Stimulated activated CD4-positive, alpha-beta T cell treated with anti-CD3 and anti-CD28 coated beads, Interleukin-12 subunit alpha, Interleukin-12 subunit beta, amount 100 ng/mL, for 24 hours (primary cell): ENCODE measurements at places on chromosomes 2 and 18.
A peak's percentile ranks its signal among the peaks of the same experiment; 100 is the strongest.

DNA sequence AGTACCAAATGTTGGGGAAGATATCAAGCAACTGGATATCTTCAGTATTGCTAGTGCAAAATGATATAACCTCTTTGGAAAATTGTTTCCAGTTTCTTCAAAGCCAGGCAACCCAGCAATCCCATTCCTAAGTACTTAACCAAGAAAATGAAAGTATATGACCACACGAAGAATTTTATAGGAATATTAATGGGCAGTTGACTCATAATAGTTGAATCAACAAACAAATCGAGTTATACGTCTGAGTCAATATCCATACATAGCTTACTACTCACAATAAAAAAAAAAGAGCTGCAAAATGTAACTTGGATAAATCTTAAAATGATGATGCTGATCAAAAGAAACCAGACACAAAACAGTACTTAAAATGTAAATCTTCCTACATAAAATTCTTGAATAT is 810.4 kb downstream of the METTL4 start:
- no peak for DNase-seq

DNA sequence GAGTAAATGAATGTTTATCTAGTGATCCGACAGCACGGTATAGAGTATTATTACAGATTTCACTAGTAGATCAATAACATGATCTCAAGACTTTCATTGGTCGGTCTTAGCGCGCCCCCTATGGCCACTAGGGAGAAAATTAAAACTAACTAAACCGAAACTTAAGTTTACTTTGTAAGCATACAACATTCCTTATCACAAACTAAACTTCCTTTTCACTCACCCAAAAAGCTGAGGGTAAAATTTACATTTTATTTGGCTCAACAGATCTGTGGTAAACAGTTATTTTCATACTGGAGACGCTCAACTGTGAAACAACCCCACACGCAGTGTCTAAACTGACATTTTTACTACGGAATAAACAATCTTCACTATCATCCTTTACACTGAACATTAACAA is 215.6 kb upstream of the MAP2 start:
- DNase-seq, result no peak

GRCh38 chr2:154264024-154264423 is 392.3 kb downstream of the GALNT13 start:
- DNase-seq, result no peak

DNA sequence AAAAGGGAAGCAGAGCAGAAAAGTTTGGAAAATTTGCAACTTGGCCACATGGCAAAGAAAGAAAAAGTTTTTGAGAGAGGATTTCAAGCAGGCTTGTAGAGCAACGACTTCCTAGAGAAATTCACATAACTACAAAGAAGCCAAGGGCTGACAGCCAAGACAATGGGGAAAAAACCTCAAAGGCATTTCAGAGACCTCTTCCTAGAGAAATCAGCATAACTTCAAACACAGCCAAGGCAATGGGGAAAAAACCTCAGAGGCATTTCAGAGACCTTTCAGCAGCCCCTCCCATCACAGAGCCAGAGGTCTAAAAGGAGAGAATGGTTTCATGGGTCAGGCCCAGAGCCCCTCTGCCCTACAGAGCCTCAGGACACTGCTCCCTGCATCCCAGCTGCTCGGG is 7.2 kb downstream of the ADI1 start:
- DNase-seq, result no peak

DNA sequence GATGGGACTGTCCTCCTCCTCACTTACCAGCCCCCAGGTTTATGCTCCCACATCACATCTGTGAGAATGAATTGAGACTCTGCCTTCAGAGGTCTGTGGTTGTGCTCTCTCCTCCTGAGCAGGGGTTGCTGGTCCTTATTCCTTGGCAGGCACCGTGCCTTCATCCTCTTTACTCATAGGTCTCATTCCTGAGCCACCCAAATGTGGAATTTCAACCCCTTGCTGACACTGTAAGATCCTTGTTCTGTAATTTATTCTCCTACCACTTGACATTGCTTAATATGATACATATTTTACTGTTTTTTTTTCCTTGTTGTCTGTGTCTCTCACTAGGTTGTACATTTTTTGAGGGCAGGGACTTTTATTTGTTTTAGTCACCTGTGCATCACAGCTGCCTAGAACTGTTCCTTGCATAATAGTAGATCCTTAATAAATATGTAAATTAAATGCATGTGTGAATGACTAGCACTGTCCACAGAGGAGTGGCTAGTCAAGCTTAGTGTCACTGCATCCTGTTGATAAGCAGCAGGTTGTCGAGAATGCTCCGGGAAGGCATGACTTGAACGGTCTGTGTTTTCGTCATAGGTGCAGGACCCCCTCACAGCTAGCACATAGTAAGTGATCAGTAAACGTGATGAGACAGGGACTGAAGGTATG is 180.6 kb downstream of the ZNF407 start:
- no peak for DNase-seq

DNA sequence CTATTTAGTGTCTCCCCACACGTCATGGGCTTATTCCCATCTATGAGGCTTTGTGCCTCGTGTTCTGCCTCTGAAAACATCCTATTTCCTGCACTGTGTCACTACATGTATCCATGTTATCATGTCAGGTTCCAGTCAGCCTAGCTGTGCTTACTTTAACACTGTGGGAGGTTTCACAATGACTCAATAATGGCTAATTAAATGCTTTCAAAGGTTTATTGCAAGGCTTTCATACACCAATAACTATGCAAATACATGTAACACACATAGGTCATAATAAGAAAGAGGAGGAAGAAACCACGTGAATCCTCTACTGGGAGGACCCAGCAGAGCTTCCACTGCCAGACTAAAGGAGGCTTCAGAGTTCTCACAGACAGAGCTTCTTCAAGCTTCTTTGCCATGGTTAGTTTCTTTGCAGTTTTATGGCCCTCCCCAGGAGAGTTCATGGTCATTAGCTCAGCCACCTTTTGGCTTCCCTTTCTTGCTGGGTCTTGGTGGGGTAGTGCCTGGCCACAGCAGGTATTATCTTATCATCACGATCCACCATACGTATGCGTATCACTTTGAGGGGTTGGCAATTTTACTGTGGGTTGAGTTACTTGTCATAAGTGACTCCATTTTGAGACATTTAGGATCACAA is 5.1 kb upstream of the COLEC12 start:
- DNase-seq, result no peak

- no peak for DNase-seq
These were observed 324.8 kb downstream of the ALK start for GRCh38 chr2:29596584-29596983.

DNA sequence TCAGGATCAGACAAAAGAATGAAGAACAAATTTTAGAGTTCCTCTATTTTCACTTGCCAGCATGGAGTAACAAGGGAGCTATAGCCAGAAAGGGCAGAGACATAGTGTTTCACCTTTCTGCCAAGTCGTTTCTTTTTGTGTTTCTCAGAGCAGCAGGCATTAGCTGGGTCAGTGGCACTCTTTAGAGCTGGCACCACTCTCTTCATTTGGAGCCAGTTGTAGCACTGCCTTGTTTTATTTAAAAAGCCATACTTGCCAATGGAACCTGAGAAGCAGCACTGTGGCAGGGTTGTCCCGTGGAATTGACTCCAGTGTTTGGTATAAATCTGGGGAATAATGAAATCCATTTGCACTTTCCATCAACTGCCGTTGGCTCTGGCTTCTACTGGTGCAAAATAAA is 64.0 kb downstream of the LRRTM4 start:
- no peak for DNase-seq

DNA sequence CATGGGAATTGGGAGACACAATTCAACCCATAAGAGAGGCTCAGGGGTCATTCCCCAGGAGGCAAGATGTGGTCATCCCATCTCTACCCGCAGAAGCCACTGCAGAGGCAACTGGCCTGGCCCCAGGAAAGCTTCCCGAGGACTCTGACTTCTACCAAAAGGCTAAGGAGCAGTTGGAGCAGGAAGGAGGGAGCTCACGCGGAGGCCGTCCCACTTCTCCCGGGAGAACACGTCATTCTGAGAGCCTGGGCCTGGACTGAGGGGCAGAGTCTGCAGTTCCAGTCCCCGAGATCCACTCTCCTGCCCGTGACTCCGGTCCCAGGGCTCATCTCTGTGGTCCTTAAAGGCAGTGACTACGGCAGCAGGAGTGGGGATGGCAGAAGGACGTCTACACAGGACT is 69.0 kb upstream of the TAF1B start:
- DNase-seq, result no peak

GRCh38 chr2:151111599-151112278 is 149.9 kb downstream of the RBM43 start:
- DNase-seq, result no peak

DNA sequence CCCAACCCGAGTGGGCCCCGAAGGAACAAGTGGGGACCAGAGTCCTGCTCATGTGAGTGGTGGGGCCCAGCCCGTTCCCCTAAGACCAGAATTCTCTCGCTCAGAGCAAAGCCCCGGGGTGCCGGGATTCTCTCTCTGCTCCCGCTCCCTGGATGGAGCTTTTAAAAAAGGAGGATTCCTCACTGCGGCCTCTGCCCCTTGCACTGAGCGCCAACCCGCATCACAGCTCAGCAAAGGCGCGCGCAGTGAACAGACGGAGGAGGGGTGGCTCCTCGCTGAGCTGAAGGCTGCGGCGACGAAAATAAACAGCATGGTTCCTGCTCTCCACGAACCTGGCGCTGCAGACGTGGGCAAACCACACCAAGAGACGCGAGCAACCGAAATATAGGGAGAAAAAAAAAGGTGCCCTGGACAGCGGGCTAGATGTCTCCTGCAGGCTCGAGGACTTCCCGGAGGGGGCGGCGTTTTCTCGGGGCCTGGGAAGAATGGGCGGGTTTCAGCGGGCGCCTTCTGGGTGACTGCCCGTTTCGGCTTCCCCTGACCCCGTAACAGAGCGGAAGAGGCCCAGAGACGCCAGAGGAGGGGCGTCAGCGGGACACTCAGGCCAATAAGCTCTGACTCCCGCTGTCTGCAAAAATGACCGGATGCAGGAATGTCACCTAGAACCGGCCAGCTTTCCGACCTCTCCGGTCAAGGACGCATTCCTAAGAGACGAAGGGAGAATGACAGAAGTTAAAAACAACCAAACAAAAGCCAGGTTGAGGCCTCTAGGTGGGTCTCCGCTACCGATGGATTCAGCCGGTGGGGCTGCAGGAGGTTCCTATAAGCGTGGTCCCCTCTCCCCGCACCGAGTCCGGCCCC is 819 bp upstream of the KLF11 start:
- peak; percentile 26 for DNase-seq
